Stimulated activated CD4-positive, alpha-beta T cell treated with anti-CD3 and anti-CD28 coated beads, Interleukin-12 subunit alpha, Interleukin-12 subunit beta, amount 100 ng/mL, for 24 hours (primary cell): ENCODE measurements at places on chromosomes 1 and 21.

- no peak for DNase-seq
Measured at GRCh38 chr1:117646007-117646811, 40.4 kb downstream of the TENT5C start.

DNA sequence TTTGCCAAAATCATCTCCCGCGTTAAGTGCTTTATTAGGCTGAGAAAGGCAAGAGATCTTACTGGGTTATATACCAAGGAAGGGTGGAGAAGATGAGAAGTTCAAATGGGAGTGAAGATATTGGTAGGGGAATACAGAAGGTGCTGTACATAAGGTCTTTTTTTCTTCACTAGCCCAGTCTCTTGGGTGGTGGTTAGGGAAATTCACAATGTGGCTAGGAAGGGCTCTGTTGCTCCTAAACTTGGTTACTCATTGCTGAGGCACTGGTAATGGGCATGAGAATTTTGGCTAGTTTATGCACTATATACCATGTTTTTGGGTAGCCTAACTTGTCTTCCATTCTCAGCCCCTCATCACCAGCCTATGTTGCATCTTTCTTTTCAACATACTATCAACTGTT, 50.6 kb downstream of the LHX4 start:
- DNase-seq: no peak

DNA sequence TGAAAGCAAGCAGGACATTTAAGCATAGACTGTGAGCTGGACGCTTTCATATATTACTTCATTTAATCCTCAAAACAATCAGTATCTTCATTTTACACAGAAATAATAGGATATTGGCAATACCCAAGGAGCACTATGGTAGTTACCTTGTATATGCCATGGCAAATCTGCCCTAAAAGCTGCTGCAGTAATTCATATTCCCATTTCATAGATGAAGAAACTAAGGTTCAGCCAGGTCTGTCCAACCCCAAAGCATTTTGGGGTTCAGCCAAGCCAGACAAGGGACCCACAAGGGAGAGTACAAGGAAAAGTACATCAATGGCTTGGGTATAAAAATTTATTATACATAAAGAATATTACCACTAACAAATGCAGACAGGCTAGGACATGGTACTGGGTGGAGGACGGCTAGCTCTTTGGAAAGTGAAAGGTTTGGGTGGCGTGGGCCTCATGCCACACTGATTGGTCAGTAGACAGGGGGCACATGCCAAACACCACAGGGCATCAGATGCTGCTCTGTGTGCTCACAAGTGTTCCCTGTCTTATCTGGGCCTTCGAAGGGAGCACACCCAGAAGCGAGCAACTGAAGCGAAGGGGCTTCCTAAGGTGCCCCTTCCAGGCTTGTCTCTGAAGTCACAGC, 23.9 kb upstream of the PTAFR start:
- DNase-seq: no peak

- DNase-seq: no peak
Measured at GRCh38 chr21:15279482-15279881, 214.7 kb upstream of the NRIP1 start.

- no peak for DNase-seq
Measured at GRCh38 chr1:23452011-23452411, 27.5 kb upstream of the TCEA3 start.

DNA sequence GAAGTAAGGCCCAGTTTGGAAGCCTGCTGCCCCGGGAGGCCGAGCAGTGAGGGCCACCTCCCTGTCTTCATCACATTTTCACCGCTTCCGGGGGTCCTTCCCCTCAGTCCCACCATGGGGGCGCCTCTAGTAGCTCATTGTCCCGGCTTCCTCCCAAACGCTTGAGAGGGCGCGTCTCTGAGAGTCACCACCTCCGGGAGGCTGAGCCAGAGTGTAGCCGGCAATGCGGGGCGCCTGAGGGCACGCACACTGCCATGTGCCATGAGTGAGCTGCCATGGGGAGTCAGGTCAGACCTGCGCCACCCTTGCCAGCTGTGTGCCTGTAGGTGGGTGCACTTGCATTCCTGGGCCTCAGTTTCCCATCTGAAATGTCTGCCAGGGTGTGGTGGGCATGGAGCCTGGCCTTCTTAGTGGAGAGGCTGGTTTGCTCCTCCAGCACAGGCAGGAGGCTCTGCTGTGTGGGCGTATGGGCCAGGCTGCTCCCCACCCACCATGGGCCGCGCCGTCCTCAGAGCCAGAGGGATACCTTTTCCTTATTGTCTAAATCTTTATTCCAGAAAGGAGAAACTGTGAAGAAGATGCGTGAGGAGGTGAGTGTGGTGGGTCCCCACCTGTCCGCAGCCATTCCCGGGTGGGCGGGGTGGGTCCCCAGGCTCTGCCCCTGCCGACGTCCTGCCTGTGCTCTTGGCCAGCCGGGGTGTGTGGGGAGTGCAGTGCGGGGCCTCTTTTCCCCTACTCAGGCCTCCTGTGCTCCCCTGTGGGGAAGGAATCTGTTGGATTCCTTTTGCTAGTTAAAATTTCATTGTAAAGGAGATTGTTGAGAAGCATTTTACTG, 81.3 kb upstream of the COL6A1 start:
- DNase-seq: no peak

DNA sequence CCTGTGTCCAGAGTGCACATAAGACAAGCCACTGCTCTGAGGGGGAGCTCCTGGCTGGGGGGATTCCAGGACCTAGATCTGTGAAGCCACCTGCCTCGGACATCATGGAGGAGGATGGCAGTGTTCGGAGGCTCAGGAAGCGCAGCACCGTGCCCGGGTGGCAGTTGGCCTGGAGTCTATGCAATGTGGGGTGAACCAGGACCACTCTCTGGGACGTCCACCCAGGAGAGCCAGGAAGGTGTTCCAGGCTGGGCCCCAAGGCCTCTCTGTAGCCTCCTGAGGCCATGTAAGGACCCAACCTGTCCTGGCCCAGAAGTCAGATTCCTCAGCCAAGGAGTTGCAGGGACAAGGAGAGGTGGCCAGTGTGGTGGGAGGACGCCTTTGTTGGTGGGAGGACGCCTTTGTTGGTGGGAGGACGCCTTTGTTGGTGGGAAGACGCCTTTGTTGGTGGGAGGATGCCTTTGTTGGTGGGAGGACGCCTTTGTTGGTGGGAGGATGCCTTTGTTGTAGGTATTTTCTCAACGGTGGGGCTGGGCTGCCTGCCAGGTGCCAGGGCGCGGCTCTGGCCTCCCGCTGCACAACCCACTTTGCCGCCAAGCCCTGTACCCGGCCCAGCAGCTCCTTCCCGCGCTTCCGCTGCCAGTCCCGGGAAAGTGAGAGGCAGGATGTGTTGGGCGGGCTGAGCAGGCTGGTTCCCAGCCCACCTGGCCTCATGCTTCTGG, 30.6 kb upstream of the BMP8B start:
- no peak for DNase-seq
